Sigmoid colon (tissue), 7 donors: ENCODE measurements at places on chromosomes 7 and 10. TPM values are rescaled to one million over a fixed set of nuclear protein-coding genes. Genes with fewer than 3 reads are reported as not detected.

- DNase-seq: no peak
Observed at GRCh38 chr7:102431617-102432298, 1.6 kb upstream of the ORAI2 start.

- no peak for DNase-seq
Observed at GRCh38 chr10:92156874-92157773, 133.8 kb downstream of the CPEB3 start.

DNA sequence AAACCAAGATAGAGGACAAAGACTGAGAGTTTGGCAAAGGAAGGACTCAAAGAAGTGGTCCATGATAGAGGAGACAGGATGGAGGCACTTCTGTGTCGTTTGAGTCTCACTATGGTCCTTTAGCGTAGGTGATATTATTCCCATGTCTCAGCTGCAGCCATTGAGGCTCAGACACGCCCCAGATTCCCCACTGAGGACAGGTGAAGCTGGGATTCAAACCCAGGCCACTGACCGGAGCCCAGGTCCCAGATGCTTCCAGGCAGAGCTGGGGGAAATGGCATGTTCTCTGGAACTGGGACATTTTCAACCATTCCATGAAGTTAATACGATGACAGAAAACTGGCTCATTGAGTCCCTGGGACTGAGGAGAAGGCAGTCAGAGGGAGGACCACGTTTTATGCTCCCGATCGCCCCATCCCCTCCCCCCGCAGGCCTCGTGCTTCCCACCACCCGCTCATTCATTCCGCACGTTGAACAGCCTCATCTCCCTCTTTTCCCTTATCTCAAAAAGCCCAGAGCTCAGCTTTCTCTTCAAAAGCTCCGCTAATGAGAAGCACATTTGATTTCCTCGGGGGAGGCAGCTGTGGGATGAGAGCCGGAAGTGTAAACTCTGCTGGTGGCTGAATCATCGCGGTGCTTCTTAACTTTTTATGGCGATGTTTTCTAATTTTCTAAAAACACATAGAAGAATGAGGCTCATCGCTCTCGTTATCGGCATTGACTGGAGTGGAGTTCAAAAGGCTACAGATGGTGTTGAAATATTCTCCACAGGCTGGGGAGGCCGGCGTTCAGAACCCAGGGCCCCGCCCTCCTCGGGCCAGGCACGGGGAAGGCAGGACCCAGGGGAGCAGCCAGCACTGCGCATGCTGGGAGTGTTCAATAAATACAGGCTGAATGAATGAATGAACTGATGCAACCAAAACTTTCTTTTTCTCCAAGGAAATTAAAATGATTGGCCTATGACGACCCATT is 64.0 kb downstream of the OAT start:
- no peak for DNase-seq

GRCh38 chr7:101922631-101923601 is 105.5 kb downstream of the CUX1 start:
- DNase-seq: peak; percentile 65

DNA sequence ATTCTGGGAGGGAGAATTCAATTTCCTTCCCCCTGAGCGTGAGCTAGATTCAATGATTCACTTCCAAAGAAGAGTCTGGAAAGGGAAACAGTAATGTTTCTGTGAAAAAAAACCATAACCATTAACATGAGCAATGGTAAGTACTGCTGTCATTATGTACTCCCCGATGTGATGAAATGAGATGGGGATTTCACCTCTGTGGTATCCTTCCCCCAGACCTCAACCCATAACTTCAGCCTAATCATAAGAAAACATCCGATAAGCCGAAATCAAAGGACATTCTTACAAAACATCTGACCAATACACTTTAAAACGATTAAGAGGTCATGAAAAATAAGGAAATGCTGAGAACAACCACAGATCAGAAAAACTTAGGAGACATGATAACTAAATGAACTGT is 27.2 kb downstream of the EZH2 start:
- DNase-seq: no peak

Gene PDGFA
- 38.5 TPM for total RNA-seq

DNA sequence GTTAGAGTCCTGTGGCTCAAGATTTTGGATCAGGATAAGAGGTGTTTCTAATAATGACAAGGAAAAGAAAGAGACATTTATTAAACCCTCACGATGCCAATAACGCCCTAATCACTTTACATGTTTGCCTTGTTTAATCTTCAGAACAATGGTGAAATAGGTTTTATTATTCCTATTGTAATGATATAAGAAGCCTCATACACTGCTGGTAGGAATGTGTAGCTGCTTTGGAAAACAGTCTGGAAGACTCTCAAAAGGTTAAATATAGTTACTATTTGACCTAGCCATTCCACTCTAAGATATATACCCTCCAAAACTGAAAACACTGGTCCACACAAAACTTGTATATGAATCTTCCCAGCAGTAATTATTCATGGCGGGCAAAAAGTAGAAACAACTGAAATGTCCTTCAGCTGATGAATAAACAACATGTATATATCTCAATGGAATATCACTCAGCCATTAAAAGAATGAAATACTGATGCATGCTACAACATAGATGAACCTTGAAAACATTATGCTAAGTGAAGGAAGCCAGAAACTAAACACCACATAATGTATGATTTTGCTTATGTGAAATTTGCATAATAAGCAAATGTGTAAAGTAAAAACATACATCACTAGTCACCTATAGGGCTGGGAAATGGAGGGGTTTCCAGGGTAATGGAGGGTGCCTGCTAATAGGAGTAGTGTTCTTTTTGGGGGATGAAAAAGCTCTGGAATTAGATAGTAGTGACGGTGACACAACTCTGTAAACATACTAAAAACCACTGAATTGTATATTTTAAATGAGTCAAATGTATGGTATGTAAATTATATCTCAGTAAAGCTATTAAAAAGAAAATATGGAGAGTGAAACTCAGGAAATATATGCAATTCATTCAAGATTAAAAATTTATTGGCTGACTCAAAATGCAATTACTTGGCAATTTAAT is 76.9 kb upstream of the ANK3 start:
- no peak for DNase-seq

- no peak for DNase-seq
Observed at GRCh38 chr10:75466001-75466400, 34.6 kb downstream of the LRMDA start.

Gene FAS
- 22.7 TPM for total RNA-seq

DNA sequence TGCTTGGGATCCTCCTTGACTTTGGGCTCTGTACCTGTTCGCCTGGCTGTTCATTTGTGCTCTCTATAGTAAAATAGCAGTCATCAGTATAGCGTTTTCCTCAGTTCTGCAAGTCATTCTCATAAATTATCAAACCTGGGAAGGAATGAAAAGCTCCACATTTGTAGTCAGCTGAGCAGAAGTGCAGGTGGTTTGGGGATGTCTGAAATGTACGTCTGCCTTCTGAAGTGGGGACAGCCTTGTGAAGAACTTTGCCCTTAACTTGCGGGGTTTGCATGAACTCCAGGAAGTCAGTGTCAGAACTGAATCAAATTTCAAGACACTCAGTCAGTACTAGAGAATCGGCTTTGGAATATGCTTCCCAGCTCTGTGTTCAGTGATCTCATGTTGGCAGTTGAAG is 358.3 kb upstream of the PRKCQ start:
- DNase-seq: no peak

GRCh38 chr7:151658778-151659177 is 139.1 kb upstream of the RHEB start:
- no peak for DNase-seq

- DNase-seq: no peak
Observed at GRCh38 chr10:118720685-118721538, 33.9 kb downstream of the CACUL1 start.

GRCh38 chr7:73967832-73968290 is 60.1 kb upstream of the ELN start:
- no peak for DNase-seq

- peak; percentile 68 for DNase-seq
Observed at GRCh38 chr7:150340875-150341262, 560 bp downstream of the RARRES2 start.

- no peak for DNase-seq
Observed at GRCh38 chr10:102964713-102965112, 46.6 kb downstream of the CNNM2 start.
